ENCODE measurements at places on chromosomes 11 and 22.

DNA sequence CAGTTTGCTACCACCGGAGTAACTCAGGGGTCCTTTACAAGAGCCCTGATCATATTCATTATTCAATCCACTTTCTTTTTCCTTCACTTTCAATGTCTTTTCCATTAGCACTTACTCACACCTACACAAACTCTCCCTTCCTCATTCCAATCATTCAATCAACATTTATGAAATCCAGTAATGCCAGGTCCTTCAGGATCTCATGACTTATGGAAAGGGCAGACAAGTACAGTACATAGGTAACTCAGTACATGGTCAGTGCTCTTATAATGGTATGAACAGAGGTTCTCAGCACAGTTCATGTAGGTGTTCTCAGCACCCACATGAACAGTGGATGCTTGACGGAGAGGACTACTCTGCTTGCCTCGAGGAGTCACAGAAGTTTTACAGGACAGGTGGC lies 106.6 kb downstream of the USP35 start:
- DNase-seq = no peak

GRCh38 chr11:62556108-62556874 lies 9.7 kb upstream of the AHNAK start:
- DNase-seq = peak; percentile 77

- no peak for DNase-seq
These were observed 66.0 kb downstream of the MYEOV start for GRCh38 chr11:69359735-69360480.

GRCh38 chr11:134556186-134556585 lies 144.1 kb upstream of the B3GAT1 start:
- DNase-seq = no peak

- DNase-seq = no peak
These were observed 839 bp downstream of the CEP164 start for GRCh38 chr11:117328375-117329010.

DNA sequence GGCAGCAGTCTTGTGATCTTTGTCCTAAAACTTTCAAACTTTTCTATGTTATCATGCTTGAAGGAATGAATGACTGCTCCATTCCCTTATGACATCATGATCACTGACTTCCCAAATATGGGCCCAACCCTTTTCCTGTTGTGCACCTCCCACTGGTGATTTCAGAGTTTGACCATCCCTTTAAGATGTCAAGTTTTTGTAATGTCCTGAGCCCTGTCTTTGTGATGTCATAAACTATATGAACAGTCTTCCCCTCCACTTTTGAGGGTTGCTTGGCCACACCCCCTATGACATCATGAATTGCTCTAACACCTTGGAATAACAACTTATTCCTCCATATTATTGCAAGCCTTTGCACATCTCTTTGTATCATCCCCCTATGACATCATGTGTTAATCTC lies 16.5 kb upstream of the NUCB2 start:
- no peak for DNase-seq

DNA sequence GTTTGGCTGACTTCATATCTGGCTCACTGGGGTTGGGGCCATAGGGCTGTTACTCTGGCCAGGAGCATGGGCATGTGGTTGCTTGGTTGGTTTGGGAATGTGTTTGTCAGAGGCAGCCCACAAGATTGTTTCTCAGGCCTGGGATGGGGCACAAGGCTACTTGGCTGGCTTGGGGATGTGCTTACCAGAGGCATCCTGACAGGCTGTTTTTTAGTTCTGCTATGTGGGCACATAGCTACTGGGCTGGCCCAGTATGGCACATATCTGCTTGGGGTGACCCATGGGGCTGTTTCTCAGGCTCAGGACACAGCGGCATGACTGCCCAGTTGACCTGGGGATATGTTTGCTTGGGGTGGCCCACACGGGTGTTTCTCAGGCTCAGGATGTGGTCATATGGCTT lies 94.6 kb upstream of the PGR start:
- DNase-seq = no peak
